Smooth muscle cell of the brain vasculature (primary cell): ENCODE measurements at places on chromosomes 11 and 22.

GRCh38 chr22:42076764-42077485, 2.6 kb upstream of the SMDT1 start:
- DNase-seq, result no peak

DNA sequence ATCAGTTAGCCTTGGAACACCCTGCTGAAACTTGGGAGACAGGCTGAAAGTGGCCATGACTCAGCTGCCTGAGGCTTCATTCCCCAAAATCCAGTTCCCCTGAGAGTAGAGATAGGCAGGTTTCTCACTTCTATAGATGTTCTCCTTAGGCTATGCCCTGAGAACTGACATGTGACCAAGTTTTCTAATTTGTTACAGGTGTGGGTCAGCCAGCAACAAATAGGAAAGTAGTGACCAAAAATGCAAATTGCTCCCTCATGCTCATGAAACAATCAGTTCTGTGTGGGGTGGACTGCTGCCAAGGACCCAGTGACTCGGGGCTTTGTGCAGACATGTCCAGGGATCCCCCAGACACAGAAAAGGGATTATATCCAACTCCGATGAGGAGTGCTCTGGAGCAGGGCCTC, 7.3 kb upstream of the CCDC15 start:
- no peak for DNase-seq

GRCh38 chr11:130774703-130775102, 141.6 kb downstream of the SNX19 start:
- DNase-seq, result no peak

DNA sequence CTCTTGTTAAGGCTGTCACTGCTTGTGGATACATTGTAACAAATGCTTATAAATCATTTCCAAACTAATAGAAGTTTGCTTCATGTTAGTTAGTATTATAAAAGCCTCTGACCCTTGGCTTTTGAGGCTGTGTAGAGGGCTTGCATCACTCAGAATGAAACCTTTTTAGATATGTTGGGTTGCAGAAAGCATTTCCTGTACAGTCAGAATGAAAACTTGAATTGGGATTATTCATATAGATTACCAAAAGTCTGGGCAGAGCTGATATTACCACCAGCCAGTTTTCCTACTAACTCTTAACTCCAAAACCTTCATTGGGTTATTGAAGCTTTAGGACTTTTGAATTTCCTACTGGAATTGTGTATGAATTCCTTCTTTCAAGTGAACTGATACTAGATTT, 12.0 kb downstream of the KMT2A start:
- no peak for DNase-seq

- DNase-seq, result no peak
These were observed 6.1 kb downstream of the MRGPRE start for GRCh38 chr11:3225826-3226750.
